ENCODE measurements at places on chromosomes 4 and X.

GRCh38 chr4:20761826-20762225 lies 61.6 kb downstream of the PACRGL start:
- DNase-seq = no peak

DNA sequence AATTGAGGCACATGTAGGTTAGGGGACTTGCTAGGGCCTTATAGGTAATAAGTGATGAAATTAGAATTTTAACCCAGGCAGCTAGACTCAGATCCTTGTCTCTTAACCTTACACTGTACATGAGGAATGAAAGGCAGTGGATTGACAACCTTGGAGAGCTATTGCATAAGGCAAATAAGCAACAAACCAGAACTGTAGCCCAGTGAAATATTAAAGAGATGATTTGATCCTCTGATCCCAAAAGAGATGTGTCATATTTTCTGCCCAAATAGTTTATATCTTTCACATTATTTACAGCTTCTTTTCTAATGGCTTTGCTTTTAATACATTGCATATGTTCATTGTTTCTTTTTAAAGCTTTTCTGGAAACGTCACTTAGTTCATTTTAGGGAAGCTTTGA lies 252.6 kb downstream of the ANK2 start:
- DNase-seq = no peak

DNA sequence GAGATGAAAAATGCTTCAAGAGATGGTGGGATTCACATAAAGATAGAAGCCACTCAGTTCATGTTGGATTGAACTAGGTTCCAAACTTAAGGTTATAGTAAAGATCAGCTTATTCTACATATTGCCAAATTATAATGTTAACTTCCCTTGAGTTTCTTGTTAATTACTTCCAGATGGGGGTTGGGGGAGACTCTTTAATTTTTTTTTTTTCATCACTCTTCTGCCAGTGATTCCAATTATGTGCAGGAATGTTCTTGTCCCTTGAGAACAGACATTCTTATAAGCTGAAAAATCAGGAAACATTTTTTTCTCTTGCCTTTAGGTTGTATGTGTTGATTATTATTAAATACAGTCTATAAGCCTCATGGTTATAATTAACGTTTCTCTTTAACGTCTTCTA lies 30.0 kb downstream of the MND1 start:
- DNase-seq = no peak

GRCh38 chr4:147307896-147308674 lies 172.8 kb upstream of the EDNRA start:
- DNase-seq = no peak

DNA sequence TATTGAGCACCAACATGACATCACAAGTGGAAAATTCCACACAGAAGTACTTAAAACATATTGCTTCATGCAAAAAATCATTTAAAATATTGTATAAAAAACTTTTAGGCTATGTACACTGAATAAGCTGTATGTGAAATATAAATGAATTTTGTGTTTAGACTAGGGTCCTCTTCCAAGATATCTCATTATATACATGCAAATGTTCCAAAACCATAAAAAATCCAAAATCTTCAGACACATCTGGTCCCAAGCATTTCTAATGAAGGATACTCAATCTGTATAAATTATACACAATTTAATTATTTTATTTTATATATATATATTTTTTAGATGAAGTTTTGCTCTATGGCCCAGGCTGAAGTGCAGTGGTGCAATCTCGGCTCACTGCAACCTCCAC lies 10.1 kb upstream of the GSX2 start:
- no peak for DNase-seq

- DNase-seq = no peak
Observed at GRCh38 chr4:67465032-67465762, 80.1 kb downstream of the CENPC start.
